Naive thymus-derived CD8-positive, alpha-beta T cell (primary cell): ENCODE measurements at places on chromosomes 7 and 10.

DNA sequence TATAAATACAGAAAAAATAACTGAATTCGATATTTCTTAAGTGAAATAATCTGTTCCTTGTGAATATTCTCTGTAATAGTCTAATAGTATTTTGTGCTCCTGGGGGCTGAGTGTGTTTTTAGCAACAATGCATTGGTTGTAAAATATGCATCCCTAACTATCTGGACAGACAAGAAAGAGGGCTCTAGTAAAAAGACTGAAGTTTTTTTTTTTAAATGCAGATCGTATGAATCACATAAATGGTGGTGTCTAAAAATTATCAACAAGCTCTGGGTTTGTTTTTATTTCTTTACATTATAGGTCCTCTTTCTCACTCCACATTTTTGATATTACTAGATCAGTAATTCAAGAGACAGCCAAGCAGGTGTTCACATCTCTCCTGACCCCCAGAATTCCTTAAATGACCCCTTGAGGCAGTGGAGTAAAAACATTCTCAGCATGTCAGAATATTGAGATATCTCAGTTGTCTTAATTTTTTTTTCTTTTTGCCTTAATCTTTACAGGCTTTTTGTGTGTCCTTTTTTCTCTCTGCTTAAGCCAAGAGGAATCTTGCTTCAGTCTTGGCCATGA lies 18.2 kb downstream of the ARID5B start:
- no peak for DNase-seq

GRCh38 chr7:494259-494687 lies 25.4 kb downstream of the PDGFA start:
- no peak for DNase-seq

- peak; percentile 28 for DNase-seq
These were observed 47.6 kb upstream of the ITGB1 start for GRCh38 chr10:33005322-33006301.

DNA sequence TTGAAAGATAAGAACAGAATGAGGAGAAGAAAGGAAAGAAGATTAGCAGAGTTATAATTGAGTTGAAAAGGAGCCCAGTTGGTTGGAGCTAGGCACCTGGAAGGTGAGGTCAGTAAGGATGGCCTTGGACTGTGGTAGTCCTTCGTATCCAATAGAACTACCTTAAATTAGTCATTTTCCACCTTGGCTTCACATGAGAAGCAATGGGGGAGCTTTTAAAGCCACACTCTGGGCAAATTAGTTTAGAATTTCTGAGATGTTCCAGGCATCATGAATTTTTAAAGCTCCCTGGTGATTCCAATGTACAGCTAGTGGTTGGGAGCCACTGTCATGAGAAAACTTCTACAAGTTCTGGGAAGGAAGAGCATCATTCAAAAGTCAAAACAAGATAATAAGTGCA lies 27.3 kb upstream of the CYP3A5 start:
- no peak for DNase-seq

GRCh38 chr10:9766762-9767161 lies 1250.9 kb upstream of the CELF2 start:
- DNase-seq = no peak

DNA sequence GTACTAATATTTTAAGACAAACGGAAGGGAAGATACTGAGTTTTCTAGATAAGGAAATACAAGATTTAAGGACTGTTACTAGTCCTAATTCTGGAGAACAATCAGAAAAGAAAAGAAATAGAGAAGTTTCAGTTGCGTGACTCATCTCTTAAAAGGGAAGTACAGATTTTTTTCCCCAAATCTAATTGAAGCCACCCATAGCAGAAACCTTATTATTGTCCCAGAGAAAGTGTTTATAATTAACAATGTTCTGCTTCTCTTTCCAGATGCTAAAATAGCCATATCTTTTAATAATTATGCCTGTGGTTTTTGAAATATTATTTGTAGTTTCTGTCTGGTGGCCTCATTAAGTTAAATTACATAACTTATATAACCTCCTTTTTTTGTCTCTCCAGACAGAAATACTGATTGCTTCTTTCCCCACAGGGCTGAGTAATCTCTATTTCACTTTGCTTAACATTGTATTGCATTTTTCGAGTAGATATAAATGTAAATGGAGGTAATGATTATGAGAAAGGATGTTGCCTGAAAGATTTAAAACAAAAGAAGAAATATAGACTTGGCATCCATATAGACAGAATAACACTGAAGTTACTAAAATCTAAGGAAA lies 240.7 kb upstream of the MBL2 start:
- no peak for DNase-seq

DNA sequence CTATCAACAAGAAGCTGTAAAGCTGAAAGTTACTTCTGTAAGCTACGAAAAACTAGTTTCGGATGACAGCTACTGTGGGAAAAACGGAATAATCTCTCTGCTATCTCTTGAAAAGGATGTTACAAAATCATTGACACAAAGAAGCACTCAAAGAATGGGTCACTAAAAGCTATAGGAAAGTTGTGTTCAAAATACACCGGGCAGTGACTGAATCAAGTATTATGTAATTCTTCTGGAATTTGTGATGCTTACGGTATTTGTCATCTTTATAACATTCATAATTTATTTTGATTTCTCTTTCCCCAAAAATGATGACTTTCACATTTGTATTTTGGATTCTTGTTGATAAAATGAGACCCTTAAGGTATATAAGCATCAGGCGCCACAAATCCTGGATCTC lies 112.1 kb upstream of the KLF6 start:
- DNase-seq = no peak

- DNase-seq = peak; percentile 2
These were observed 22.7 kb downstream of the RAMP3 start for GRCh38 chr7:45180084-45180986.

- DNase-seq = no peak
These were observed 330.3 kb downstream of the HGF start for GRCh38 chr7:81439591-81439990.

DNA sequence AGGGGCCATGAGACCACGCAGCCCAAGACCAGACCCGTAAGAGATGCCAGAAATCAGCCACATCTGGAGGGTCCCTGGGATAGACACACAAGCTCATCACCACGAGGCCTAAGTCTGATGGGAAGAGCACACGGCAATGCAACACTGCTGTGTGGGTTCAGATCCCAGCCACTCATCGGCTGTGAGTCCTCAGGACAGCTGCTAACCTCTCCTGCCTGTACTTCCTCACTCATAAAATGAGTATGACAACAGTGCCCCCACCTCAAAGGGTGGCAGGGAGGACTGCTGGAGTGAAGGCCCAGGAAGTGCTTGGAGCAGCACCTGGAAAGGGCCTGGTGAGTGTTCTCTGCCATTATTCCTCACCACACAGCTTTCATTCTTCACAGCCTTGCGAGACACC lies 60.9 kb downstream of the MAD1L1 start:
- no peak for DNase-seq

- no peak for DNase-seq
These were observed 36.6 kb upstream of the KCNIP2 start for GRCh38 chr10:101880232-101880573.

- no peak for DNase-seq
These were observed 22.0 kb downstream of the STEAP1B start for GRCh38 chr7:22477876-22478450.

GRCh38 chr7:156014201-156014600 lies 201.9 kb upstream of the SHH start:
- no peak for DNase-seq

GRCh38 chr10:88874281-88874680 lies 5.8 kb upstream of the STAMBPL1 start:
- DNase-seq = no peak

- DNase-seq = no peak
These were observed 67.8 kb downstream of the EGFR start for GRCh38 chr7:55086413-55087201.

GRCh38 chr10:11595395-11595692 lies 16.1 kb downstream of the USP6NL start:
- no peak for DNase-seq

- no peak for DNase-seq
These were observed 645.2 kb upstream of the IGFBP3 start for GRCh38 chr7:46566097-46566774.

- DNase-seq = peak; percentile 89
These were observed 102.8 kb downstream of the PIP4K2A start for GRCh38 chr10:22611425-22612115.

- no peak for DNase-seq
These were observed 69.9 kb downstream of the C10orf105 start for GRCh38 chr10:71649631-71650030.

- no peak for DNase-seq
These were observed 96.3 kb upstream of the ANKRD1 start for GRCh38 chr10:91017198-91017597.

GRCh38 chr10:115829521-115830205 lies 443.3 kb downstream of the GFRA1 start:
- no peak for DNase-seq

DNA sequence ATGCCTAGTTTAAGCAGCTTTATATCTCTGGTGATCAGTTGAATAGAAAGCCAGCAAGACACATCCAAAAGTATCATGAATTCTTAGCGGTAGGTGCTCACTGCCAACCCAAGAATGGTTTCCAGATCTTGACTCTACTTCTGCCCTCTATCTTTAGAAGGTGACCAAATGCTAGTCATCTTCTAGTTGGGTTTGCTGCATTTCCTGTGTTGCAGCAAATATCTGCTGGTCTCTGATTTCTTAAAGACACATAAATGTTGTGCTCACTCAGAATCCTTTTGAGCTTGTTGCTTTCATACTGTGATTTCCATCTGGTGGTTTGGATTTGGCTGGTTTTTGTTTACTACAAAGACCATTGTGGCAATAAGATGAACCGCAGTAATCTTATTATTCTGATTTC lies 2.2 kb downstream of the CDC123 start:
- no peak for DNase-seq

GRCh38 chr7:75579899-75580298 lies 87.8 kb downstream of the SPDYE5 start:
- DNase-seq = no peak

- no peak for DNase-seq
These were observed 167.9 kb downstream of the CPEB3 start for GRCh38 chr10:92122941-92123450.

- no peak for DNase-seq
These were observed 1.6 kb upstream of the KBTBD2 start for GRCh38 chr7:32893207-32893524.

DNA sequence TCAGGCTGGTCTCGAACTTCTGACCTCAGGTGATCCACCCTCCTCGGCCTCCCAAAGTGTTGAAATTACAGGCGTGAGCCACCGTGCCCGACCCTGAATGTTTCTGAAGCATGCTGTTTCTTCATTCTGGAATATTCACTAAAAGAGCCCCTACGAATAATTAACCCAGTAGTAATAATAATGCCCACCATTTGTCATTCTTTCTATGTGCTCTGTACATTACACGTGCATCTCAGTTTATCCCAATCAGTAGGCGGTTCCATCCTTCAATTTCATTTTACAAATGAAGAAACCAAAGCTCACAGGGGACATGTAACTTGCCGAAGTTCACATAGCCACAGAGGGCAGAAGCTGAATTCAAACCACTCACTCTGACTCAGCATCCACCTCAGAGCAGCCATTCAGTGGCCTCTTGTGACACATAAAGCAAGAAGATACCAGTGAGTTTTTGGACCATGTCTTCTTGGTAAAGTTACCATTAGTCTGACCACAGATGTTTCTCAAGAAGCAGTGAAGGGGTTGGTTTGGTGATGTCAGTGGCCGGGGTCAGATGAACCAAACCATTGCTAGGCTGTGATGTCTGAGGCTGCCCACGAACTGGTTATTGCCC lies 71.9 kb upstream of the DUSP5 start:
- DNase-seq = no peak

DNA sequence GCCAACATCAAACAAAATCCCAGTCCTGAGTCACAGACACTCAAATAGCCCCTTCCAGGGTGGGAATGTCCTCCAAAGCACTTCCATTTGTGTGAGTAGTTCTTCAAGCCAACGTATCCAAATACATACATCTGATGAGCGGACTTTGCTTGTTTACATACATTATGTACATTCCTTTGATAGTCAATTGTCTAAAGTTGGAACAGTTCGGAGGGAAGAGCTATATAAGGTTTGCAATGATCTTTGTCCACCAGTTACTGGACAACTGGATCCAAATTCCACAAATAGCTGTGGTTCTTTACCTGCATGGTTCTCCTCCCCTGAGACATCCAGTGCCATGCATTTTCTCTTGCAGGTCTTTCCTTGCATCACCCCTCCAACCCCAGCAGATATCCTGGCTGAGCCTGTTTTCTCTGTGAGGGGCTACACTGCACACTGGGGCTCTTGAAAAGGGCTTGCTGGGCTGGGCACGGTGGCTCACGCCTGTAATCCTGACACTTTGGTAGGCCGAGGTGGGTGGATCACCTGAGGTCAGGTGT lies 4.7 kb upstream of the MGMT start:
- no peak for DNase-seq

DNA sequence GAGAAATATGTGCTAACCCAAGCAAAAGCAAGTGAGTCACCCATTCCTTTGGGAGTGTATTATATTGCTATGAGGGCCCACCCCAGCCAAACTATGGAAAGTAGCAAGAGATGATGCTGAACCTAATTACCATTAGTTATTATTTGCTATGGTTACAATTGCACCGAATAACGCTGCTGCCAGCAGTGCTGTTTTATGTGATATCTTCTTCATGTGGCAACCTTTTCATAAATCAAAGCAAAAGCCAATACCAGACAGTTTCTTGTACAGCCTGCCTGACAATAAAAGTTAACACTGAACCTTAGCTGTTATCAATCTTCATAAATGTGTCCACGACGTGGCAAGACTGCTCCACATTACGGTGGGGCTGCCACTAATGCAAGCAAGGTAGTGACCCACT lies 241.7 kb upstream of the PLXNA4 start:
- DNase-seq = no peak

GRCh38 chr10:22338185-22338900 lies 7.0 kb upstream of the SPAG6 start:
- DNase-seq = no peak

DNA sequence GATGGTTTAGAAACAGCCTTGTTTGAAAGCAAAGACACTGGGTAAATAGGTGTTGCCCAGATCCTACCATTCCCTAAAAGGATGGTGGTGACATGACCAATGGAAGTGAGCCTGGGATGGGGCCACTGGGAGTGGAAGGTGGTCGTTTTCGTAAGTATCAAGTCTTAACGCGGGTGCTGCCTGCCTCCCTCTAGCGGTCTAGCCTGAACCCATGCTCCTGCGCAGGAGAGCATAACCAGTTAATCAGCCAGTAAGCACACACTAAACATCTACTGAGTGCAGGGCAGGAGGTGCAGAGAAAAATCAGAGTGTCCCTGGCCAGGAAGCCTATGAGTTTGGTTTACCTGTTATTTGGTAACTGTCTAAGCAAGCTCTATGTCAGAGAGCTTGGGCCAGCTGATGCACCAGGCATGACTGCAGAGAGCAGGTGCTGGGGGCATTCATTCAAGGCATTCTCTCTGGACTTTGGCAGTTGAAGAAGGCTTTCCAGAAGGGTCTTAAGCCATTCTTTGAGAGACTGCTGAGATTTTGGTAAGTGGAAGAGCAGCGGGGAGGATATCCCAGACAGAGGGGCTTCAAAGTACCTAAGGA lies 930 bp downstream of the GARIN1A start:
- peak; percentile 16 for DNase-seq
